Colonic mucosa (tissue), 4 donors: ENCODE measurements at places on chromosomes 5 and 9. TPM values are rescaled to one million over a fixed set of nuclear protein-coding genes. Genes with fewer than 3 reads are reported as not detected.

Gene PDGFRB
- total RNA-seq, result 18.1 TPM

Gene PCDHA9
- not detected for total RNA-seq

Gene SAXO1
- not detected for total RNA-seq

DNA sequence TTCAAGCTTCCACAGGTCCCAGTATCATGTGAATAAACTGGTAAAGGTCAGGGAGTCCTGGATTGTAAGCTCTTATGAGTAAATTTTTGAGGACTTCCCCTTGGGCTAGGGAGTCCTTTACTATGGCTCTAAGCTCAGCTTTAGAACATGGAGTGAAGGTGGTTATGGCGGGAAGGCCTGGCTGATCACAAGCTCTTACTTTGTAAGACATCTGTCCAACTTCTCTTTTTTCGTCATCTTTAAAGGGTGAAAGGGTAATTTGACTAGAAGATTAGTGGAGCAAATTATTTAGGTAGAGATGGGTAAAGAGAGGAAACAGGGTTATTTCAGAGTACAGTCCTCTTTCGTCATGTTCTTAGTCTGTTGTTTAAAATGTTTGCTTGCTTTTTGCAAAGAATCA lies 155.4 kb downstream of the AOPEP start:
- no peak for DNase-seq

DNA sequence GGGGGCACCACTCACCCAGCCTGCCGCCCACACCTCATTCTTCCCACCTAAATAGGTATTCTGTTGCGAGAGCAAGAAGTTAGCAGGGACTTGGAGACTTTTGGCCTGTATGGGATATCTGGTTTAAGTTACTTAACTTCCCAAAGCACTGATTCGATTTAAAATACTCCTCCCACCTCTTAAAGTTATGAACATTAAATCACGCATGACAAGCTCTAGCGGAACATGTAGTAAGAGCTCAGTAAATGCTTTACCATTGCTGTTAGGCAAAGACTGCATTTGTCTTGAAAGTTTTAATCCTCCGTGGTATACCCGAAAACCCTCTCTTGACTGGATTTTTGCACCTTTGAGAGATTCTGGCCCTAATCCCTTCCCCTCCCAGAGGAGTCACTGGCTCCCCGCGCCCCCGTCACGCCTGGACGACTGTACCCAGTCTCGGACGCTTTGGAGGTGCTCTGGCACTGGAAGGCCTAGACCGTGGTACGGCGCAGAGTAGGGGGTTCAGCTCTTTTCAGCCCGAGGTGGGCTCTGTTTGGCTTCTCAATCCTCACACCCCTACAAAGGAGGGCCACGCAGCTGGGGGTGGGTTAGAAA lies 4.4 kb downstream of the GDNF start:
- no peak for DNase-seq

DNA sequence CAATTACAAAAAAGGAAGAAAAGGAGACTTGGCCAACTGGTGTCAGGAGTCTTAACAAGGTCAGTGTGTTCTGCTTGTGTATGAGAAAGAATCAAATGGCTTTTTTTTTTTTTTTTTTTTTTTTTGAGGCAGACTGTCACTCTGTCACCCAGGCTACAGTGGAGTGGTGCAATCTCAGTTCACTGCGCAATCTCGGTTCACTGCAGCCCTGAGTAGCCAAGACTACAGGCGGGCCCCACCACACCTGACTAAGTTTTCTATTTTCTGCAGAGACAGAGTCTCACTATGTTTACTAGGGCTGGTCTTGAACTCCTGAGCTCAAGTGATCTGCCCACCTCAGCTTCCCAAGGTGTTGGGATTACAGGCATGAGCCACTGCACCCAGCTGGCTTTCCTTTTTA lies 3.1 kb upstream of the IL7R start:
- DNase-seq, result no peak
